ENCODE measurements at places on chromosomes 11 and 22. TPM values are rescaled to one million over a fixed set of nuclear protein-coding genes. Genes with fewer than 3 reads are reported as not detected.
A peak's percentile ranks its signal among the peaks of the same experiment; 100 is the strongest.

DNA sequence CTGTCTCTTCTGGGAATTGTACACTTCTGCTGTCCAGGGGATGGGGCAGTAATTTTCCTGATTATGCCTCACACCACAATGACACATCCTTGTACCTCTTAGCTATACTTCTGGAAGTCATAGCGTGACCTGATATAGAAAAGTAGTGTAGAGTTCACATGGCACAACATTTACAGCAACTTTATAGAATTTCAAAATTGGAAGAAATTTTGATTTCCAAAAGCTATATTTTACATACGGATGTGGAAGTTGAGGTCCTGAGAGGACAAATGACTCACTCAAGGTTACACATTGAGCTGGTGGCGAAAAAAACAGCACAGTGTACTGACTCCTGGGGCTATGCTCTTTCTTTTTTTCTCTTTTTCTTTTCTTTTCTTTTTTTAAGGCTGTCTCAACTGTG is 6.3 kb upstream of the CYP2R1 start:
- DNase-seq: no peak

Gene ILK
- 340 TPM for total RNA-seq

GRCh38 chr11:119205080-119205479 is 1.1 kb upstream of the CBL start:
- no peak for DNase-seq

DNA sequence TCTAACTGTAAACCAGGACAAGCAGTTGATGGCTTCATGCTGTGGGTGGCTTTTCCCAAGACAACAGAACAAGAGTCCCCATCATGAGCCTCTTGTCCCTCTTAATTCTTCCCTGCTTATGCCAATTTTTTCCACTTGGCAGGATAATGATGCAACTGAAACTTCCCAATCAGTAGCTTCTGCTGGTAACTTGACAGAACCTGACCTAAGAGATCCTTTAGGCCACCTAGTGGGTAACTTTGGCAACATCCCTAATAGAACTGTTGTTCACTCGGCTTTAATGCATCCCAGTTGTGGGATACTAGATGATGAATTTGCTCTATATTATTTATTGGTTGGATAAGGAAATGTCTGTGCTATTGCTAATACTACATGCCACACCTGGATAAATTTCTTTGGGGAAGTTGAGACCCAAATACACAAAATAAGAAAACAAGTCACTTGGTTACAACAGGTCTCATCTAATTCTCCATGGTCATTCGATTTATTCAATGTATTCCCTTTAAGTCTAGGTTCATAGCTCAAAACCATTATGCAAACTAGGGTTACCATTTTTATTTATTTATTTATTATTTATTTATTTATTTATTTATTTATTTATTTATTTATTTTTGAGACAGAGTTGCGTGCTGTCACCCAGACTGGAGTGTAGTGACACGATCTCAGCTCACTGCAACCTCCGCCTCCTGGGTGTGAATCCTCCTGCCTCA is 41.4 kb upstream of the NFAM1 start:
- DNase-seq: no peak

GRCh38 chr11:114683007-114683406 is 4.7 kb downstream of the NXPE2 start:
- no peak for DNase-seq

GRCh38 chr11:11798586-11799438 is 43.0 kb upstream of the USP47 start:
- peak; percentile 94 for DNase-seq

Gene RIN1
- 7.4 TPM for total RNA-seq
